ENCODE measurements at places on chromosomes 13 and 19. TPM values are rescaled to one million over a fixed set of nuclear protein-coding genes. Genes with fewer than 3 reads are reported as not detected.

DNA sequence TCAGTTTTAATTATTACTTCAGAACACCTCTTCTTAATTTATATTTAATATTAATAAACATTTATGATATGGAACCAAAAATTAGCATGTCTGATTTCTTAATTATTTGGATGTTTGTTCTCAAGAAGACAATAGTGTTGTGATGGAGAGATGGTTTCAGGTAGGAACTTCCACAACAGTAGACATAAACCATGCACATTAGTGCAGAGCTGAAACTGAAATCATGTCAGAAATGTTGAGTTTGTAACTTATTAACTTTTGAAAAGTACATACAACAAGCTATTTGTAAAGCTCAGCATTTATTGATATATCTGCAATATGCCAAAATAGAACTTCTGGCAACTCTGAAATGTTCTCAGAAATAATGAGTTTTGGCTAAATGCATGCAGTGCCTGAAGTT, 11.8 kb upstream of the EDNRB start:
- DNase-seq = no peak

UBE2S gene
- total RNA-seq = 71.1 TPM

ZNF724 gene
- total RNA-seq = 3.2 TPM

- no peak for DNase-seq
Measured at GRCh38 chr13:110880627-110881026, 34.2 kb downstream of the ANKRD10 start.

WDR87 gene
- total RNA-seq = not detected

All from osteocyte (in vitro differentiated cells).